ENCODE measurements at places on chromosomes 1 and 21. TPM values are rescaled to one million over a fixed set of nuclear protein-coding genes. Genes with fewer than 3 reads are reported as not detected.
A peak's percentile ranks its signal among the peaks of the same experiment; 100 is the strongest.

GRCh38 chr1:31790641-31791091, 25.2 kb downstream of the SPOCD1 start:
- DNase-seq, result no peak

DNA sequence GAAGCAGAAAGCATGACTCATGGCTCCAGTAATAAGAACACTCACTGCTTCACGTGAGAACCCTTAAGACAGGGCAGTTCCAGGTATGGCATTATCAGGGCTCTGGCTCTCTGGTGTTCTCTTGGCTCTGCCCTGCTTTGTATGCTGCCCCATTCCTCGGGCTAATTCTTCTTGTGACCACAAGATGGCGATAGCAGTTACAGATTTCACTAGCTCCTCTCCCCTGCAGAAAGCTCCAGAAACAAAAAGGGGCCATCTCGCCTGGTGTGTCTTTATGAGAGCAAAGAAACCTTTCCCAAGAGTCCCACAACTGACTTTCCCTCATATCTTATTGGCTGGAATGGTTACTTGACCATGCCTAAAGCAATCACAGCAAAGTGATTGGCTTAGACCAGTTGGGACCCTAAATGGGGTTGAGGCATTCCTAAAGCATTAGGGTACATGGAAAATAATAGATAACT, 60.1 kb downstream of the F3 start:
- peak; percentile 37 for DNase-seq

GRCh38 chr1:20469406-20470076, 16.5 kb downstream of the CAMK2N1 start:
- no peak for DNase-seq

- DNase-seq, result no peak
Measured at GRCh38 chr1:21630571-21631343, 38.4 kb downstream of the RAP1GAP start.

DNA sequence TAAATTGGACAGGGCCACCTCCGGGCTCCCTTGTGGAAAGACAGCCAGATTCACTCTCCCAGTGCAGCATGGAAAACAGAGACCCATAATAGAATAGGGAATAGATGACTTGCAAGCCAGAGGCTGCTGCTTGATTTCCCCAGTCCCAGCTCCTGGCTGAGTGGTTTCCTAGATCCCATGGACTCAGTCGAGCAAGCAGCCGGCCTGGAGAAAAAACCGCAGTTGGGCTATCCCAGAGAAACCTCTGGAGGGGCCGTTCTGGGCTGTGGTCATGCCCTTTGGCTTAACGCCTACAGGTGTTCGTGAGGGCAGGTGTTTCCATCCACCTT, 61.7 kb downstream of the ELK4 start:
- DNase-seq, result no peak

Gene LDLRAD1
- not detected for total RNA-seq

GRCh38 chr1:224800486-224801119, 128.9 kb upstream of the DNAH14 start:
- DNase-seq, result no peak

- no peak for DNase-seq
Measured at GRCh38 chr21:14366998-14367397, 15.9 kb downstream of the HSPA13 start.

Data from activated CD8-positive, alpha-beta T cell treated with anti-CD3 and anti-CD28 coated beads for 36 hours (primary cell).